Hair follicle dermal papilla cell (primary cell): ENCODE measurements at places on chromosomes 4 and X. TPM values are rescaled to one million over a fixed set of nuclear protein-coding genes. Genes with fewer than 3 reads are reported as not detected.

TENM3 gene
- total RNA-seq: 18.2 and 28.4 TPM in 2 replicates

CXCR3 gene
- total RNA-seq: not detected in 2 replicates

TMPRSS11D gene
- not detected in 2 replicates for total RNA-seq

NUP62CL gene
- 0.12 and 0.16 TPM in 2 replicates for total RNA-seq
